Jurkat, Clone E6-1 (cell line): ENCODE measurements at places on chromosomes 12 and 14.

DNA sequence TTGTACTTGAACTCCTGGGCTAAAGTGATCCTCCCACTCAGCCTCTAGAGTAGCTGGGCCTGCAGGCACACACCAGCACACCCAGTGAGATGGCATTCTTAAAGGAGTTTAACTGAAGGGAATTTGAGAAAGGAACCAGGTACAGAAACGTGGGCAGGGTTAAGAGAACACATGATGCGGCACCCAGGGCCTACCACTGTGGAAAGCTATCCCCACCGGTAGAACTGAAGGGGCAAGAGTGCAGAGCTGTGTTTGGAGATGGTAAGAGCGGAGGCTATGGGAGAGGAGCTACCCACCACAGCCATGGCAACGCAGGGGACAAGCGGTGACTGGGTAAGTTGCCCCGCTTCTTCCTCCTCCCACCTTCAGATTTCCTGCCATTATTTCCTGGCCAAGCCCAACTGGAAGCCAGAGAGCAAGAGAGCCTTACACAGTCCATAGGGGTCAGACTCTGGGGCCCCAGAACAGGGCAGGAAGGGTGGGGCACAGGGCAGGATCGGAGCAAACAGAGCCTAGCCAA is 46.5 kb downstream of the SOCS2 start:
- no peak for DNase-seq

- DNase-seq, result no peak
These were observed 38.0 kb upstream of the A2ML1 start for GRCh38 chr12:8784290-8784888.

DNA sequence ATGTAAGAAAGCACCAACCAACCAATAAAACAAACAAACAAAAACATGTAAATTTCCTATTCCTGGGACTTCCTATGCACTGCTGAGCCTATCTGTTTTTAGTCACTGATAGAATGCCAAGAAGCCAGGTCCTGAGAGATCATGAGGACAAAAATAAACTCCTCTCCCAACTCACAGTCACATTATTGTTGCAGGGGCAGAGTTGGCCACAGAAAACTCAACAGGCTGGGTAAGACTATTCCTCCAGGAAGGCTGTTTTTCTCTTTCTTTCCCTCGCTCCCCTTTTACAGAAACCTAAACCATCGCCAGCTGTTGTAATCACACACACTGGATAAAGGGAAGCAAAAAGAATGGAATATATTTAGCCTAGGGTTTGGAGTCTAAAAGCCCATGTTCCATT is 55.8 kb upstream of the METAP2 start:
- DNase-seq, result no peak

GRCh38 chr14:89303456-89304435 is 113.3 kb downstream of the FOXN3 start:
- DNase-seq, result no peak

DNA sequence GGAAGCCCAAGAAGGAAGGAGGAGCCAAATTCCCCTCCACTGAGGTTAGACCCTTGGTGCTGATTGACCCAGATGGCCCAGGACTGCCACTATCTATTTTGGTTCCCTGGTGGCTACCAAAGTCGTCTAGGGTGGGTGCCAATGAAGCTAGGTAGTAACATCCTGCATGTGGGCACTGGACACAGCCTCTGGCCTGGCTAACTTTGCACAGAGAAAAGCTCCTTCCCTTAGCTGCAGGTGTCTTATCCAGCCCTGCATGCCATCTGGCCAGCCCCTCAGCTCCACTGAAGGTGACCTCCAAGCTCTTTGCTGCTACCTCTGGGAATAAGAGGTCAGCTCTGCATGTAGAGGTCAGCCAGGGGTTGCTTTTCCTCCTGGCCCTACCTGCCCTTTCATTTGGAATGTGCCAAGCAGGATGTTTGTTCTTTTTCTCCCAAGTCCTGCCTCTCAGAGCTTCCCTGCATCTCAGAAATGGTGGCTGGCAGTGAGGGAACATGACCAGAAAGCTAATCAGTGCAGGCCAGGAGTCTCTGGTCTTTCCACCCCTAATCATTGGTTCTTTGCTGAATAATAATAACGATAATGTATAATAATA is 34.0 kb downstream of the JDP2 start:
- DNase-seq, result no peak

- no peak for DNase-seq
These were observed 831 bp upstream of the RPS6KA5 start for GRCh38 chr14:91061056-91061887.

- no peak for DNase-seq
These were observed 38.5 kb downstream of the NFKBIA start for GRCh38 chr14:35366056-35366451.

GRCh38 chr14:82757776-82758175 is 1224.1 kb upstream of the SEL1L start:
- DNase-seq, result no peak

GRCh38 chr14:92585981-92586937 is 72.7 kb downstream of the RIN3 start:
- peak; percentile 94 for DNase-seq

- no peak for DNase-seq
These were observed 192.1 kb downstream of the CPNE8 start for GRCh38 chr12:38713294-38713693.

GRCh38 chr14:71733210-71733883 is 198.9 kb upstream of the RGS6 start:
- no peak for DNase-seq

- DNase-seq, result no peak
These were observed 84.1 kb upstream of the OVCH1 start for GRCh38 chr12:29581631-29582030.

DNA sequence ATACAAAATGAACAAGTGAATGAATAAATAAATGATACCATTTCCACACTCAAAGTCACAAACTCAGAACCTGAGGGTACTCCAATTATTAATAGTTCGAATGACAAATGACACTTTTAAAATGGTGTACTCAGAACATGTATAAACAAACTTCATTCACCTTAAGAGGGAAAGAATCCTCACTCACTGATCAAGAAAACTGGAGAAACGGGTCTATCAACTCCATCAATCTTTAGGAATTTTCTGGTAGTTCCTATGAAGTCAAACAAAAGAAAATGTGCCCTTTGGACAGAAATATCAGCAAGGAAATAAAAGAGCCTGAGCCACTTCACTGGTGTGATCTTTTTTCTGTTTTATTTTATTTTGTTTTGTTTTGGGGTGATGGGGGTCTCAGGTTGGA is 5.2 kb upstream of the NRDE2 start:
- DNase-seq, result no peak

GRCh38 chr12:101933866-101934514 is 56.6 kb downstream of the DRAM1 start:
- DNase-seq, result no peak

DNA sequence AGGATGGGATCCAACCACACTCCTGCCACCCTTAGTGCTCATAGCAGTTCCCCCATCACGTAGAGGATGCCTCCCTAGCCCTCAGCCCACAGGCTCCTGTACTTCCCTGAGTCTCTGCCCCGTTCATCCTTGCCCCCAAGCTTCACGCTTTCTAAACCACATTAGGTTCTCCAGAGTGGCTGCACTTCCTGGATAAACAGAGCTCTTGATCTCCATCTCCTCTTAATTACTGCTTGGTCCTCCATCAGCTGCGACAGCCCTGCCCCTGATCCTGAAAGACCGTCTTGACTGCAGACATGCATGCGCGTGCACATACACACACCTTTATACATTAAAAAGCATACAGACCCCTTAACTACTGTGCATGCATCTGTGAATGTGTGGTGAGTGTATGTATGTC is 530.0 kb downstream of the BCL11B start:
- no peak for DNase-seq

GRCh38 chr14:94383777-94384176 is 4.6 kb downstream of the SERPINA1 start:
- DNase-seq, result no peak

- DNase-seq, result no peak
These were observed 131.3 kb downstream of the PHLDA1 start for GRCh38 chr12:75900226-75900625.

DNA sequence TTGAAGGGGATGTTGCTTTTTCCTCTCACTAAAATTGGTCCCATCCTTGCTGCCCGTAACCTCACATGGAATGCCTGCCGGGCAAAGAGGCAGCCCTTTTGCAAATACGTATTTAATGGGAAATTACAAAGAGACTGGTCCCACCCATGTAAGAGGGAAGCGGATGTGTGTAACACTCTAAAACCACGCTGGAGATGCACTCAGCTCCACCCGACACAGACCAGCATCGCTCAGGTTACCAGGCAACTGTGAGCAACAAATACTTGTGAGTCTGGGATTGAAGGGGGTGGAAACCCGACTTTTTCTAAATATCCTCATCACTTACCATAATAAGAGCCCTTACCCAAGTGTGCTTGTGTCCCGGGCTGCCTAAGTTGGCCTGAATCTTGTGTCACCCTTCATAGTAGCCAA is 47.7 kb downstream of the ELK3 start:
- DNase-seq, result peak; percentile 27

DNA sequence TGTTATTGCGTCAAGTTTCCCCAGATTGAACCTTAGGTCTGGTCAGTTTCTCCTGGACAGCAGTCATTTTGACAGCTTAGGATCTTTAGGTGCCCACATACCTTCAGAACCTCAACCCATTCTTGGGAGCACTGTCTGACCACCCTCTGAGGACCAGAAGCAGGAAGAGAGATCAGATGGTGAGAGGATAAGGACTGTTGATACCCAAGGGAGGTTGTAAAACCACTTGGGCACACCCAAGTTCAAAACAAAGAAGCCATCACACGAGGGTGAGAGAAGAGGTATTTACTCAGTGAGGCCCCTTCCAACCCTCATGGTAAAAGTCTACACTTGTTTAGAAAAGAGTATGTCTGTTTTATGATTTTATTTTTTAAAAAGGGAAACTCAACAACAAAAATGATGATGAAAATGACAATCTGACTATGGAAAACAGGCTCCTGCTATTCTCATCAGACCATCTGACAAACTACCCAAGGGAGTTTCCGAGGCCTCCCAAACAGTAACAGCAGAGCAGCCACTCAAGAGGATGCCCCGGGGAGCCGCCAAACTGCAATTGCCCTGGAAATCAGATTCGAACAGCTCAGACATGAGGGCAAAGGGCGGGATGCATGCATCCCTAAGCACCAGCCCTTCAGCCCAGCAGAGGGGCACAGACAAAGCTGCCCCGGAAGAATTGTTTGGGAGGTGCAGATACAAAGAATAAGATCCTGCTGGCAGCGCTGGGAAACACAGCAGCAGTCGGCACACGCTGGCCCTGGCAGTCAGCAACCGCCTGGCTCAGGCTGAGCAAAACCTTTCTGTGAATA is 162.6 kb upstream of the PLEKHG7 start:
- DNase-seq, result peak; percentile 2

DNA sequence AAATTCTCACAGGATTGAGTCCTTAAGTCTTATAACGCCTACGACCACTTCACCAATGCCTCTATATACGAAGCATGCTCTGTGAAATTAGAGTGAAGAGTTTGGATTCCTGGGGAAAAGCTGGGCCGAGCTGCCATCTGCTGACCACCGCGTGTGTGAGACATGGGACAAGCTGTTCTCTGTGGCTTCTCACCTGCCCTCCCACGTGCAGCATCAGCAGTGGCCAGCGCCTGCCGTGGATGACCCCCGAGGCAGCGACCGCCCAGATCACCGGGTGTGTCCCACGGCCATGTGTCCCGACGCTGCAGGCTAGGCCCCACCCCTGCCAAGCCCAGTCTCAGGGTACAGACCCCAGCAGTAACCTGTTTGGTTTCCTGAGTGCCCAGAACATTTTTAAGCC is 21.6 kb upstream of the GOLGA3 start:
- no peak for DNase-seq

GRCh38 chr12:130922511-130922953 is 31.2 kb upstream of the ADGRD1 start:
- no peak for DNase-seq

- DNase-seq, result no peak
These were observed 22.9 kb upstream of the MANSC4 start for GRCh38 chr12:27802936-27803335.

DNA sequence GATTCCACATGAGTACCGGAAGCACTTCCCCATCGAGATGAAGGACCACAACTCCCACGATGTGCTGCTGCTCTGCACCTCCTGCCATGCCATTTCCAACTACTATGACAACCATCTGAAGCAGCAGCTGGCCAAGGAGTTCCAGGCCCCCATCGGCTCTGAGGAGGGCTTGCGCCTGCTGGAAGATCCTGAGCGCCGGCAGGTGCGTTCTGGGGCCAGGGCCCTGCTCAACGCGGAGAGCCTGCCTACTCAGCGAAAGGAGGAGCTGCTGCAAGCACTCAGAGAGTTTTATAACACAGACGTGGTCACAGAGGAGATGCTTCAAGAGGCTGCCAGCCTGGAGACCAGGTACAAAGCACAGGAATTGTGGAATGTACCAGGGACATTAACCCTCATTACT is 22.4 kb upstream of the GALNT16 start:
- DNase-seq, result no peak

- no peak for DNase-seq
These were observed 941.7 kb downstream of the LRFN5 start for GRCh38 chr14:42548349-42548748.

GRCh38 chr12:2156333-2156732 is 103.5 kb downstream of the CACNA1C start:
- DNase-seq, result no peak

GRCh38 chr12:111029732-111030131 is 109.4 kb upstream of the MYL2 start:
- DNase-seq, result no peak

DNA sequence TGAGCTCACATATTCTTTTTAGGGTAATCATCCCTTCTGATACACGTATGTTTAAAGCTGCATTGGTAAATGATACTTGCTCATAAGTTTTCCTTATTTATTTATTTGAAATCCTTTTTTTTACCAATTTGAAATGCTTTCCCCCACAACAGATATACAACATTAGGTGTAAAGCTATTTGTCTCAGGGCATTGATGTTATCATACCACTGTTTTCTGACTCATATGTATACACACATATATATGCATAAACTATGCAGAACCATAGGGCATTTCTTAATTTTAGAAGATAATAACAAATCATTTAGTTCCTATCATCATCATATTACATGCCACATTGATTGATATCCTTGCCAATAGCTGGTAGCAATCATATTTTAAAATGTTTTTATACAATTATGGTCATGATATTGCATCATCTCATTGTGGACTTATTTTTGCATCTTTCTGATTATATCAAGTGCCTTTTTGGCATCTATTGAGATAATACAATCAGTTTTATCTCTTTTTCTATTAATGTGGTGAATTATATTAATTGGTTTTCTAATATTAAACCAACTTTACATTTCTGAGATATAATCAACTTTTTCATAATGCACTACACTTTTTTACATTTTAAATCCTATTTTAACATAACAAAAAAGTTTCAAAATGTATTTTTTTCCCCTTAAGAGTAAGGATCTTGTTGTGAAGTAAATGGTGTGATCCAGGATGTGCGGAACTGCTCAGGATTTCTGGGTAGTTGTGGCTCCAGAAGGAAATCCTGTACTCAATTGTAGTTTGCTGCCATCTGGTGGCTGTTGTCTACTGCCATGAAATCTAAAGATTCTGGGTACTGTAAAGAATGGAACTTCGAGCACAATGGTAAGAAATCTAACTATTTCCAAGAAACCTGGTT is 16.7 kb downstream of the OR9K2 start:
- peak; percentile 34 for DNase-seq

GRCh38 chr14:94239406-94239805 is 53.7 kb downstream of the SERPINA10 start:
- no peak for DNase-seq
